A172 (cell line): ENCODE measurements at places on chromosomes 13 and 19. TPM values are rescaled to one million over a fixed set of nuclear protein-coding genes. Genes with fewer than 3 reads are reported as not detected.

The COQ8B gene
- 35.2 and 51.5 TPM in 2 replicates for total RNA-seq

The CFAP97D2 gene
- not detected in 2 replicates for total RNA-seq

The CGB1 gene
- total RNA-seq, result not detected in 2 replicates

The APBA3 gene
- total RNA-seq, result 22.2 and 28.7 TPM in 2 replicates

The S1PR4 gene
- total RNA-seq, result 0.26 TPM in 1 of 2 replicates, not detected in the other

The NFIX gene
- 17.0 and 25.7 TPM in 2 replicates for total RNA-seq

The GPR18 gene
- not detected in 2 replicates for total RNA-seq

The CYP2F1 gene
- not detected in 2 replicates for total RNA-seq

The TPTE2 gene
- not detected in 2 replicates for total RNA-seq

The DENND1C gene
- total RNA-seq, result 0.17 TPM in 1 of 2 replicates, not detected in the other

The KRTDAP gene
- total RNA-seq, result not detected in 2 replicates

The CCDC70 gene
- total RNA-seq, result not detected in 2 replicates

The RUBCNL gene
- 0.14 and 0.29 TPM in 2 replicates for total RNA-seq

GRCh38 chr19:50477751-50478515 lies 1.3 kb upstream of the GARIN5A start:
- DNase-seq, result no peak

DNA sequence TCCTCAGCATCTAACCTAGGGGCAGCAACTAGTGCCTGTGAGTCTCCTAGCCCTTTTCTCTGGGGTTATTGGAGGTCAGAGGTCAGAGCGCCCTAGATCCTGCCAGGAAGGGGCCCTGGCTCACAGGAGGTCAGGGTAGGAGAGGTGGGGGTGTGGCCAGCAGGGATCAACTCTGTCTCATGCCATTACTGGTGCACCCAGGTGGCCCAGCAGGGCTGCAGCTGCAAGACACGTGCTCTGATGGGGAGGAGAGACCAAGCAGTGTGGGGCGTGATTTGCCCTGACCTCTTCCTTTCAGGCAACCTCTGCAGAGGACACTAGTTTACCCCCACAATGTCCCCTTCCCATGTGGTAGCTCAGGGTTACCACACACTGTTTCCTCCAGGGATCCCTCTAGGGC lies 73.3 kb upstream of the ZNF30 start:
- DNase-seq, result no peak

DNA sequence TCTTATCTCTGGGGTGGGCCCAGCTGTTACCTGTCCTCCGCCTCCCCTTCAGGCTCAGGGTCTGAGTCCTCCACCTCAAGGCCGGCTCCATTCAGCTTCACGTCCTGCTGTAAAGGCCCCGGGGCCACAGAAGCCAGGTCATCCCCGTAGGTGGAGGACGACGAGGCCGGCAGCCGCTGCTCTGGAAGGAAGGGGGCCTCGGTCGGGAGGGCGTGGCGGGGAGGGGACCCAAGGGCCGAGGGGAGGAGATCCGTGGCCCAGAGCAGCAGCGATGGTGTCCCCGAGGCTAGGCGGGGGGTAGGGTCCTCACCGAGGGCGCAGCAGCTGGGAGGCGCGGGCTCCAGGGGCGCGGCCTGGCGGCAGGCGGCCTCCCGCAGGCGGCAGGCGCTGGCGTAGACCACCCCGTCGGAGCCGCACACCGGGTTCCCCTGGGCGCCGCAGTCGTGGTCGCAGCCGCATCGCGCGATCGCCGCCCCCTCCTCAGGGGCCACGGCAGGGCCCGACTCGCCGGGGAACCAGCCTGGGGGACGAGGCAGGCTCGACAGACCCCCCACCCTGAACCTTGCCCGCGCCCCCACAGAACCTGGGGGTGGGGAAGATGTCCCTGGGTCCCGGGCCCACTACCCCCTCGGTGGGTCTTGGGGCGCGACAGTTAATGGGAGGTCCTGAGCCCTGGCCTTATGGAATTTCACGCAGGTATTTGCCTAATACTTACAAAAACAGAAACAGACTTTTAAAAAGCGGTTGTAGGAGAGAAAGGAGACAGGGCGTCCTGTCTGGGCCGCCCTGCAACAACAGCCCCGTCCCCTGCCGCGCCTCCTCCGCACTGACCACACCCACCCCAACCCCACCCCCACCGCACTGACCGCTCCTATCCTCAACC lies 7.6 kb downstream of the F2RL3 start:
- DNase-seq, result no peak

GRCh38 chr13:45542391-45542790 lies 73.1 kb downstream of the ERICH6B start:
- DNase-seq, result no peak

GRCh38 chr19:5094768-5095567 lies 126.1 kb downstream of the KDM4B start:
- no peak for DNase-seq

- no peak for DNase-seq
These were observed 1307.9 kb downstream of the UQCRFS1 start for GRCh38 chr19:27905074-27905473.

- peak; percentile 98 for DNase-seq
These were observed 1227.4 kb upstream of the PCDH20 start for GRCh38 chr13:62643007-62643483.

DNA sequence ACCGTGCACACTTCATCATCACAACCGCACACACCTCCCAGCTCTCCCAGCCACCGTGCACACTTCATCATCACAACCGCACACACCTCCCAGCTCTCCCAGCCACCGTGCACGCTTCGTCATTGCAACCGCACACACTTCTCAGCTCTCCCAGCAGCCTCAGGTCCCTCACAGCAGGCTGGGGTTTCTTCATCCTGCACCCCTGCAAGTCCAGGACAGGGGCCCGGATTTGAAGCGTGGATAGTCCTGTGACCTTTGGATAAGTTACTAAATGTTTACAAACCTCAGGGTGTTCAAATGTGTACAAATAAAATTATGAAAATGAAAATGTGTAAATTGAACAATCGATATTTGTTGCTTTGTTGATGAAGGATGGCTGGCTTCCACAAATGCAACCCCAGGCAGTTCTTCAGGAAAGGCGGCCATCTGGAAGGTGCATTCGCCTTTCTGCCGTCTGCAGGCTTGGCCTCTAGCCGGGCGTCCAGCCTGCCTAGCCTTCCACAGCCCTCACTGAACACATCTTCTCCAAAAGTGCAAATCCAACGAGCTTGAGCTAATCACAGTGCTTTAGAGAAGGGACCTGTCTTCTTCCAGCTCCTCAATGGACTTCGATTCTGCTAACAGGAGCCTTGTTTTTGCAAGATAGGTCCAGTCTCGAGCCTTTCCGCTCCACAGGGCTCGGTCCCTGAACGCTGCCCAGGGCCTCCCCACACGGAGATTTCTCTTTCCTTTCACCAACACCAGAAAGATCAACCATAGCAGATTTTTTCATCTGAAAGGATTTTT lies 74.2 kb downstream of the SPACA7 start:
- DNase-seq, result no peak

GRCh38 chr19:4575267-4576015 lies 16.0 kb upstream of the SEMA6B start:
- DNase-seq, result peak; percentile 96

DNA sequence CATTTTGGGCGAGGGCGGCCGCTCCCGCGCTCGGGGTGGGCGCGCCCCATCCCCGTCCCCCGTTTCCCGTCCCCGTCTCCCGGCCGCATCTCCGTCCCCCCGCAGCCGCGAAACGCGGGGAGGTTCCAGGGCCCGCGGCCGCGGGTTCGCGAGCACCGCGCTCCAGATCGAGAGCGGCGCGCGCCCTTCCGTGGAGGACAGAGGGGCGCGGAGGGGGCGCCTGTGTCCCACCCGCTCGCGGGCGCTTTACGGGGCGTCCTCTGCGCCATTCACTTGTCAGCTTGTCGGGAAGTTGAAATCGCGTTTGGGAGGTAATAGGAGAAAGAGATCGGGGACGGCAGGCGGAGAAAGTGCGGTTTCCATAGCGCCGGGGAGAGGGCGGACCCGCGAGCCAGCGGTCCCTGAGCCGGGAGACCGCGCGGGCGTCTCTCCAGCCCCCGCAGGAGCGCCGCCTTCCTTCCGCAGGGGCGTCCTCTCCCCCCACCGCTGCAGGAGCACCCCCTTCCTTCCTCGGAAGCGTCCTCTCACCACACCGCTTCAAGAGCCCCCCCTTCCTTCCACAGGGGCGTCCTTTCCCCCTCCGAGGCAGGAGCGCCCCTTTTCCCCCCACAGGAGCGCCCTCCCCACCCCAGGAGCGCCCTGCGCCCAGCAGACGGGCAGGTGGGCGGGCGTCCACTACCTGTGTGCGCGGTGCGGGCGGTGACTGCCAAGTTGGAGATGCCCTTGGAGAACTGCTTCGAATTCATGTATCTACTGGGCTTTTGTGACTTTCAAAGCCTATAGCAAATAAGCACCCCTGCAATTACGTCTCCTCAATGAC lies 962 bp upstream of the IRS2 start:
- peak; percentile 53 for DNase-seq

GRCh38 chr13:94311893-94312292 lies 167.6 kb downstream of the DCT start:
- DNase-seq, result peak; percentile 53

- DNase-seq, result no peak
These were observed 839 bp downstream of the COG6 start for GRCh38 chr13:39656325-39656677.

GRCh38 chr19:17790059-17790780 lies 4.7 kb upstream of the B3GNT3 start:
- no peak for DNase-seq

- DNase-seq, result no peak
These were observed 285.0 kb upstream of the PCDH20 start for GRCh38 chr13:61700620-61701019.

DNA sequence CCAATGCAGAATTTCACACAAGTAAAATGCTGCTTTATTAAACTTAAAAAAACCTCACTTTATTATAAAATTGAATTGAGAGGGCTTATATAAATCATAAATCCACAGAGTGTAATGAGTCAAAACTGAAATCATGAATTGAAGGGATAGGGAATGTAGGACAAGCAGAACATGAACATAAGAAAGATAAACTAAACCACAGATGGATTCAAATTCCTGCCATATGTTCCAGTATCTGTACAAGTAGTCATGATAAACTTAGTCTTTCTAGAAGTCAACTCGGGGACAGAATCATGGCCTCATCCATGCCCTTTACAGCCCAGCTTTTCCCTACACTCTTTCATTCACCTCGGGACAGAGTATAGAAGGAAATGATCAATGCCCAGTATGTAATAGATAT lies 16.6 kb downstream of the LMO7 start:
- DNase-seq, result no peak

GRCh38 chr13:112876305-112877000 lies 92.6 kb upstream of the MCF2L start:
- DNase-seq, result no peak

GRCh38 chr13:79631051-79631659 lies 150.2 kb downstream of the NDFIP2 start:
- peak; percentile 88 for DNase-seq

- no peak for DNase-seq
These were observed 26.2 kb upstream of the NCCRP1 start for GRCh38 chr19:39170386-39171231.

GRCh38 chr19:15587663-15588062 lies 27.4 kb upstream of the CYP4F8 start:
- DNase-seq, result no peak

GRCh38 chr19:35812220-35813042 lies at the start of gene PRODH2:
Gene PRODH2, minus strand, starts transcription at chr19:35812845. Its CDS starts 40 bp downstream, at chr19:35812805.
- no peak for DNase-seq

- no peak for DNase-seq
These were observed 2.7 kb upstream of the TFDP1 start for GRCh38 chr13:113581871-113582270.

GRCh38 chr13:49616676-49617065 lies 11.6 kb upstream of the ARL11 start:
- no peak for DNase-seq

- no peak for DNase-seq
These were observed 51.7 kb downstream of the SLC7A9 start for GRCh38 chr19:32817569-32818476.

DNA sequence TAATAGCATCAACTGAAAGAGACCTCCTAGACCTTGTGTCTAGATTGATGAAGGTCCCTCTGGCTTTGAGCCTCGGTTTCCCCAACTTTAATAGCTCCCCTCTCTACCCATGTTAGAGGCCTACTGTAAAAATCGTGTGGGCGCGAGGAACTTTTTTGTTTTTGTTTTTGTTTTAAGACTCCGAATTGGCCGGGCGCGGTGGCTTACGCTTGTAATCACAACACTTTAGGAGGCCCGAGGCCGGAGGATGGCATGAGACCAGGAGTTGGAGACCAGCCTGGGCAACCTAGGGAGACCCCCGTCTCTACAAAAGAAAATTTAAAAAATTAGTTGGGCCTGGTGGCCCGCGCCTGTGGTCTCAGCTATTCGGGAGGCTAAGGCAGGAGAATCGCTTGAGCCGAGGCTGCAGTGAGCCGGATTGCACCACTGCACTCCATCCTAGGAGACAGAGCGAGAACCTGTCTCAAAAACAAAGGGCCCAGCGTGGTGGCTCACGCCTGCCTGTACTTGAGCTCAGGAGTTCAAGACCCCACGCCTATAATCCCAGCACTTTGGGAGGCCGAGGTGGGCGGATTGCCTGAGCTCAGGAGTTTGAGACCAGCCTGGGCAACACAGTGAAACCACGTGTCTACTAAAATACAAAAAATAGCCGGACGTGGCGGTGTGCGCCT lies 858 bp upstream of the PPP6R1 start:
- no peak for DNase-seq

GRCh38 chr13:36606060-36606459 lies 67.8 kb upstream of the SERTM1 start:
- DNase-seq, result no peak

- no peak for DNase-seq
These were observed 589.9 kb downstream of the GPC5 start for GRCh38 chr13:91988331-91988730.

DNA sequence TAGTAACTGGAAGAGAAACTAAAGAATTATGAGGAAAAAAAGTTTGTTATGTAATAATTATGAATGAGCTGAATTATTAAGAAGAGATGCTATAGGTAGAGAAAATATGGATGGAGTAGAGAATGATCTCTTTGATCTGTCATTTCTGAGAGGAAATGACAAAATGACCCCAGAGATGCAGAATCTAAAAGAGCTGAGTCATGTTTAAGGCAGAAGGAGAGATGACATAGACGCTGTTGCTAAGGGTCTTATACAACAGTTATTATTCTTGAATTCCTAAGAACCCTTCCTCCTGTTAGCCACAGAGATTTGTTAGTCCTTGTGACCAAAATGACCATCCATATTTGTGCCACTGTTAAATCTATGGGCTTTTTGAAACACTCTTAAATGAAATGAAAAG lies 58.3 kb upstream of the FREM2 start:
- no peak for DNase-seq
